ENCODE measurements at places on chromosomes 16 and 17. TPM values are rescaled to one million over a fixed set of nuclear protein-coding genes. Genes with fewer than 3 reads are reported as not detected.
A peak's percentile ranks its signal among the peaks of the same experiment; 100 is the strongest.

DNA sequence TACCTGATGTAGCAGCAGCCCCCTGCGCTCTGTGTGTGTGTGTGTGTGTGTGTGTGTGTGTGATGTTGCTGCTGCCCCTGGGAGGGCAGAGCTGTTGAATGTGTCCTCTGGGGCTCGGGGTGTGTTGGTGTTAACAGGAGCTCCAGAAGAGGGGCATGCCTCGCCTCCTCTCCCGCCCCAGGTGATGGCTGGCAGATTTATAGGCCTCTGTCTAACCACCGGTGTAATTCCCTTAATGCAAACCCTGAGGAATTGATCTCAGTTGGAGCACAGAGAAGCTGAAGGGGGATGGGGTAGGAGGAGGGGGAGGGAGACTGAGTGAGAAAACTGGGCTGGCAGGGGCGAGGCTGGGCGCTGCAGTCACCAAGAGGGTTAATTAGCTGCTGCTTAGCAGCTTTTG, 10.0 kb downstream of the CACNA1G start:
- no peak for DNase-seq
- no peak overlapping the region for H3K4me3 ChIP-seq
- H3K36me3 ChIP-seq: no peaks in the 10 kb centered on the region
- peaks cover under 1% of the 10 kb centered on the region for H3K4me1 ChIP-seq

DNA sequence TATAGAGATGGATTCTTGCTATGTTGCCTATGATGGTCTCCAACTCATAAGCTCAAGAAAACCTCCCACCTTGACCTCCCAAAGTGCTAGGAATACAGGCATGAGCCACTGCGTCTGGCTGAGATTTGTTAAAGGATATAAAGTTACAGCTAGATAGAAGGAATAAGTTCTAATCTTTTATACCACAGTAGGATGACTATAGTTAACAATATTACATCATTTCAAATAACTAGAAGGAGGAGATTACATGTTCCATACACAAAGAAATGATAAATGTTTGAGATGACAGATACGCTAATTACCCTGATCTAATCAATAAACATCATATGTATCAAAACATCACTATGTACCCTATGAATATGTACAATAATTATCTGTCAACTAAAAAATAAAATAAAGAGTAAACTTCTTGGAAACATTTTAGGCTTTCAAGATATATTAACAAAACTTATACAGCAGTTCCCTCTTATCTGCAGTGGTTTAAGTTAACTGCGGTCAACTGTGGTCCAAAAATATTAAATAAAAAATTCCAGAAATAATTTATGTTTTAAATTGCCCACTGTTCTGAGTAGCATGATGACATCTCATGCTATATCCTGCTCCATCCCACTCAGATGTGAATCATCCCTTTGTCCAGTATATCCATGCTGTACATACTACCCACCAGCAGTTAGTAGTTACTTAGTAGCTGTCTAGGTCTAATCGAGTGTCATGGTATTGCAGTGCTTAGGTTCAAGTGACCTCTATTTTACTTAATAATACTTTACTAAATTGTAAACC, 129.2 kb upstream of the NACA2 start:
- DNase-seq: peak; percentile 13
- no peaks in the 10 kb centered on the region for H3K27me3 ChIP-seq
- H3K4me3 ChIP-seq: no peak overlapping the region
- no peak overlapping the region for H3K27ac ChIP-seq
- H3K36me3 ChIP-seq: no peaks in the 10 kb centered on the region

- no peak overlapping the region for H3K4me3 ChIP-seq
- no peak for DNase-seq
- no peaks in the 10 kb centered on the region for H3K36me3 ChIP-seq
- peaks cover 4% of the 10 kb centered on the region for H3K4me1 ChIP-seq
Observed at GRCh38 chr17:48515925-48516900, 14.6 kb downstream of the HOXB1 start.

- H3K36me3 ChIP-seq: no peaks in the 10 kb centered on the region
- no peaks in the 10 kb centered on the region for H3K27me3 ChIP-seq
- H3K27ac ChIP-seq: no peak overlapping the region
- H3K4me3 ChIP-seq: no peak overlapping the region
Observed at GRCh38 chr16:52123061-52123839, 423.7 kb downstream of the TOX3 start.

DNA sequence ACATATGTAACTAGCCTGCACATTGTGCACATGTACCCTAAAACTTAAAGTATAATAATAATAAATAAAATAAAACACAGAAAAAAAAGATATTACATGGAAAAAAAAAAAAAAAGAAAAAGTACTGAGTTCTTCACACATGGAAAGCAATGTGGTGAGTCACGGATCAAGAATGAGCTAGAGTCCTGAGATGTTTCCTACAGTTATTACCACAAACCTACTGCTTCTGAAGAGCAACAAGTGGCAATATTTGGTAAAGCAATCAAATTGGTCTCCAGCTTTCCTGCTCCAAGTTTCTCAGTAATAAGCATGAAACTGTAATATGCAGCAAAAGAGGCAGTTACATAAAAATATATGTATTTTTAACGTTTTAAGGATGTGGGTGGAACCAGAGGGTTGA, 223.3 kb upstream of the SALL1 start:
- no peak overlapping the region for H3K27ac ChIP-seq
- no peaks in the 10 kb centered on the region for H3K4me1 ChIP-seq
- no peak overlapping the region for H3K4me3 ChIP-seq
- H3K27me3 ChIP-seq: no peaks in the 10 kb centered on the region
- DNase-seq: peak; percentile 91

DNA sequence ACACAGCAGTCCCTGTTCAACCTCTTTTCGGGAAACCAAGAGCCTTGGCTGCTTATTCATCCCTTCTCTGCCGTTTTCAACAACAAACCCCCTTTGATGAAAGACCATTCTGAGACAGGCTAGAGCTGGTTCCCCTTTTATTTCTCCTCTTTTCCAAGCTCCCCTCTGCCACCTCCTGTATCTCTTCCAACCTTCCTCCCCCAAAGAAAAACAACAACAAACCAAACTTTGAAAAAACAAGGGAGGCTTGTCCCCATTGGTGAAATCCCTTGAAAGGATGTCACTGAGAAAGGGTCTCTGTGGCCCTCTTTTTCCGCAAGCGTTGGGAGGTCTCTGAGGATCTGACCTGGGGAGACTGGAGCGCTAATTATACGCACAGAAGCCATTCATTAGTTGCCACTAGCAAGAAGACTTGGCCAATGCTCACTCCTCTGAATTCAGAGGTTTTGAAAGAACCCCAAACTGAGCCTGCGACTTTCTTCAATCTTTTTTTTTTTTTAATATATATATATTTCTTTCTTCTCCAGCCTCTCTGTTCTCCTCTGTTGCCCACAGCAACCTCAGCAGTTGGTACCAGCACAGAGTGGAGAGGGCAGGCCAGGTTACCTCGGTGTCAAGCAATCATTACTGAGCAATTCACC, 101.4 kb downstream of the PITPNC1 start:
- no peaks in the 10 kb centered on the region for H3K27me3 ChIP-seq
- DNase-seq: no peak
- no peak overlapping the region for H3K4me3 ChIP-seq
- H3K27ac ChIP-seq: peak overlapping the region; percentile 68

DNA sequence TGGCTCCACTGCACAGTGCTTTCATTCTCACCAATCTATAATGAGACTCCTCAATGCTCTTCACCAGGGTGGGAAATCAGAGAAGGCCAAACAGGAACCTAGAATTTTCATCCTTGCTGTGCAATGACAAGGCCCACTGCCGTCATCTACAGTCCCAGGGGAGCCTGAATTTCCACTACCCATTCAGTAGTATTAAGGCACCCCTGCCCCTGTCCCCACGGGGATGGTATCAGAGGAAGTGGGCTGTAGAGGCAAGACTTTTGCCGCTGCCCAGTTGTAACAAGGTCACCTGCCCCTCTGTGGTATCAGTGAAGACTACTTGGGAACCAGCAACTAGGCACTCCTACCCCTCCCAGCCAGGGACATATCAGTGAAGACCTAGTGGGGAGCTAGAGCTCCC, 104.5 kb downstream of the C16orf78 start:
- no peaks in the 10 kb centered on the region for H3K36me3 ChIP-seq
- H3K27ac ChIP-seq: no peak overlapping the region
- no peaks in the 10 kb centered on the region for H3K27me3 ChIP-seq
- H3K4me3 ChIP-seq: no peak overlapping the region

DNA sequence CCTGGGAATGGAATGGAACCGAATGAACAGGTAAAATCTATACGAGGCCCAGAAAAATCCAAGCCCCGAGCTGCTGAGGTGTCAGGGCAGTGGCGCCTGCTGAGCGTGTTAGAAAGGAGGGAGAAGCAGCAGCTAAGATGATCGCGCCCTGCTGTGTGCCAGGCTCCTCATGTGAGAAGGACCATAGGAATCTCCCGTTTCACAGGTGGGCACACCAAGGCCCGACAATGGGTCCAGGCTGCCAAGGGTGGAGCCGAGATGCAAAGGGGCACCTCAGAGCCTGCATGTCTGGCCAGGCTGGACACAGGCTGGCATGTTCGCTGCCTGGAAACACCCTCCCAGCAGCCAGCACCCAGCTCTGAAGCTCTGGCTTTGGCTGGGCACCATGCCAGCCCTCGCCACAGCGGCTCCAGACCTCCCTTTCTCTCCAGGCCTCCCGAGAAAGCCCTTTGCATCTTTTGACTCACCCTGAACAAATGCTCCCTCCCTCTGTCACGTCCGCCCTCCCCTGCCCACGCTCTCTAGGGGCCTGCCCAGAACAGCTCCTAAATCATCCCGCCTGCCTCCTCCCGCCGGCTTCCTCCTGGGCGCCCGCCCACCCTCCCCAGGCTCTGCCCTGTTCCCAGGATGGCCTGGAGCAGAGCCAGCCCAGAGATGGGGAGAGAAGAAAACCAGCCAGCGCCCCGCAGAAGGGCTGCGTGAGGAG, 217.8 kb upstream of the GSE1 start:
- peaks cover 35% of the 10 kb centered on the region for H3K4me1 ChIP-seq
- peak overlapping the region; percentile 88 for H3K27ac ChIP-seq
- no peaks in the 10 kb centered on the region for H3K27me3 ChIP-seq
- no peaks in the 10 kb centered on the region for H3K36me3 ChIP-seq
- peak; percentile 98 for DNase-seq
- H3K4me3 ChIP-seq: no peak overlapping the region

GRCh38 chr17:41648411-41649195, 24.2 kb upstream of the KRT17 start:
- peaks cover 11% of the 10 kb centered on the region for H3K4me1 ChIP-seq
- H3K27me3 ChIP-seq: no peaks in the 10 kb centered on the region
- H3K27ac ChIP-seq: no peak overlapping the region
- H3K4me3 ChIP-seq: peak overlapping the region; percentile 45

DNA sequence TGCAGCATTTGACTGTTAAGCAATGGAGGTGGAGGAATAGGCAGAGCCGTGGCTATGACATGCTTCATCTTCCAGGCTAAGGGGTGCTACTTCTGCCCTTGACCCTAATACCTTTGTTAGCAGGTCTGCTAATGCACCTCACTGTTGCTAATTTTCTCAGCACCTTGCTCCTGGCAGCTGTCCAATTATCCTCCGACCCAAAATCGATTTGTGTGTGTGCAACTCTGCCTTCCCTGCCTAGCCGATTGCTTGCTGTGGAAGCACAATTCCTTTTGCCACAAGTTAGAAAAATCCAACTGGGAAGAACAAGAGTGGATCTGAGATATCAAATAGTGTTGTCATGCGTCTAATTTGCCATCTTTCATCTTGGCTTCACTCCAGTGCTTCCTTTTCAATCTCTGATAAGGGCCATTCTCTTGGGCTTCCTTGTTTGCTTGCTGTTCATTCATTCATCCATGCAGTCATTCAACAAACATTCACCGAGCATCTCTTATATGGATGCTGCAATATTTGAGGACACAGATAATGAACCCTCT, 422.8 kb downstream of the RBFOX1 start:
- no peak overlapping the region for H3K27ac ChIP-seq
- H3K4me1 ChIP-seq: no peaks in the 10 kb centered on the region
- no peaks in the 10 kb centered on the region for H3K36me3 ChIP-seq
- no peak overlapping the region for H3K4me3 ChIP-seq

GRCh38 chr17:82475458-82475857, 16.9 kb downstream of the NARF start:
- no peak overlapping the region for H3K4me3 ChIP-seq
- peaks cover 6% of the 10 kb centered on the region for H3K36me3 ChIP-seq
- H3K4me1 ChIP-seq: no peaks in the 10 kb centered on the region

DNA sequence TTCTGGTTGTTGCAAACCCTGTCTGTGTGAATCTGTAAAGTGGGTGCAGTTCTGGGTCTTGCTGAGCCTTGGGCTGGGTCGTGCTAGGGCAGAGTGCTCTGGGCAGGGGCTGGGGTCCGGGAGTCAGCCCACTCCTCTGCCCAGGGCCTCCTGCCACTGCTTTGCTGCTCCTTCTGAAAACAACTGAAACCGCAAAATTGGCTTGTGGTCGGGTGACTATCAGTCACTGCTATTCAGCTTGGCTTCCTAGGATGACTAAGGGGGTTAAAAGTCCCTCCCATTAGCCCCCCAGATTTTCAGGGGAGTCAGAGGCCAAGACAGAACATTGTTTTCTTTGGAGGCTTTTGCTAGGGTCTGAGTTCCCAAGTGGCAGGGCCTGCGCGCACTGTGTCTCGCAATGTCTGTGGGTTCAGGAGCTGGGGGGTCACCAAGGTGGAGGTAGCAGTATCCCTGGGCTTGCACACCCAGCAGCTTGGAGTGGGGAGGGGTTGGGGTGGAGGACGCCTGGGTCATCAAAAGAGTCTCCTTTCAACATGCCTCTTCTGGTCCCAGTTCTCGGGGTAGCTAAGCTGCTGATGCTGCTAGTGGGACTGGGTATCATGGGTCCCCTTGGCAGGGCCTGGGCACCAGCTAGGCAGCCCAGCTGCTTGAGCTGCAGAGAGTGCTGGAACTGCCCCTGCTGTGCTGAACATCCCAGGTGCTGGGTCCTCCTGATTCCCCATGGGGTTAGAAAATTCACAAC, 13.5 kb upstream of the TBX21 start:
- H3K27me3 ChIP-seq: peaks cover 51% of the 10 kb centered on the region
- peaks cover 23% of the 10 kb centered on the region for H3K4me1 ChIP-seq
- no peak overlapping the region for H3K27ac ChIP-seq
- DNase-seq: peak; percentile 57

Gene TP53TG3C
- not detected for total RNA-seq

Gene FADS6
- not detected for total RNA-seq

Gene TK2
- total RNA-seq: 57.5 TPM

Gene MYCBPAP
- 2.3 TPM for total RNA-seq

Gene SLC26A11
- 8.2 TPM for total RNA-seq

Gene CLEC18C
- under 0.01 TPM for total RNA-seq

Gene CDH3
- not detected for total RNA-seq

Gene NPIPA8
- not detected for total RNA-seq

Gene SLC16A11
- under 0.01 TPM for total RNA-seq

Gene TMEM98
- total RNA-seq: 190 TPM

Data from fibroblast of lung (primary cell).